Activated T-cell treated with anti-CD3 and anti-CD28 coated beads for 48 hours (primary cell): ENCODE measurements at places on chromosomes 3 and 15.
A peak's percentile ranks its signal among the peaks of the same experiment; 100 is the strongest.

GRCh38 chr3:123093696-123094095, 26.9 kb downstream of the PDIA5 start:
- DNase-seq, result no peak

GRCh38 chr15:60573936-60574335, 95.0 kb upstream of the ICE2 start:
- no peak for DNase-seq

DNA sequence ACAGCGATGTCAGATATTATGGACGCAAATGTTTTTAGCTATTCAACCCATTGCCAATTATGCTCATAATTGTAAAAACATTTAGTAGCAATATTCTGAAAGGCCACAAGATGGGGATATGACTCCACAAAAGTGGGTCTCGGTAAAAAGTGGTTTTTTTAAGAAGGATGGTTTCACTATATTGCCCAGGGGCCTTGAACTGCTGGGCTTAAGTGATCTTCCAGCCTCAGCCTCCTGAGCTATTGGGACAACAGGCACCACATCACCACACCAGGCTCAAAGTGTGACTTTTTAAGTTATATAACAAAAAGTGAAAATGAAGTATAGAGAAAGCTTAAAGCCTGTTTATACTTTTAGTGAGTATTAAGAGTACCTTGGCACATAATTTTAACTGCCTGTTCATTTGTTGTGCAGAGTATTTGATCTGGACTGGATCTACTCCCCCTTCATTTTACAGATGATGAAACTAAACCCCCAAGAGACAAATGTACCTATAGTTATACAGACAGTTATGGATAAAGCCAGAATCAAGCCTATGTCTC, 9.4 kb downstream of the NAA50 start:
- DNase-seq, result no peak

GRCh38 chr3:4581124-4581424, 87.9 kb downstream of the ITPR1 start:
- DNase-seq, result no peak

DNA sequence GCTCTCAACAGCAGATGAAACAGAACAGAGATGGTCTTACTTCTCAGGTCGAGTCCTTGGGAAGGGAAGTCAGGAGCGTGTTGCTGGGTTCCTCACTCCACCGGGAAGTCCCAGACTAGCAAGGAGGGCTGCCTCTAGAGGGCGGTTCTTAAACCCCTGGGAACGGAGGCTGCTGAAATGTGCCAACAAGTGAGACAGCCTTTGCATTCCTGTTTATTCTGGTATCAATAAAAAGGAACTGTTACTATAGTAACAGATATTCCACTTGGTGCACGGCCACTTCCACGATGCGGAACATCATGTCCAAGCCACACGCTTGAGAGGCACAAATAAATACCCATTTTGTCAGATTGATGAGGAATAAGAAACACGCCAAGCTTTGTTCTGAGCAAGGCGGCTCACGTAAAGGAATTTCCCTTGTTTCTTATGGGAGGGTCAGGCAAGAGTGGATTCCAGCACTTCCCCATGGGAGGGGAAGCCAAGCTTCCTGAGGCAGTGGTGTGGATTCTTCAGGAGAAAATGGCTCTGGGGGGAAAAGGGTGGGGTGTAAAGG, at the start of gene FAM107A:
TSS of gene FAM107A (minus strand) at position 123 of the 553 bp plus-strand sequence. CDS start 7,531 bp downstream, outside the sequence.
- no peak for DNase-seq

GRCh38 chr15:97929456-97930229, 30.9 kb upstream of the ARRDC4 start:
- no peak for DNase-seq

DNA sequence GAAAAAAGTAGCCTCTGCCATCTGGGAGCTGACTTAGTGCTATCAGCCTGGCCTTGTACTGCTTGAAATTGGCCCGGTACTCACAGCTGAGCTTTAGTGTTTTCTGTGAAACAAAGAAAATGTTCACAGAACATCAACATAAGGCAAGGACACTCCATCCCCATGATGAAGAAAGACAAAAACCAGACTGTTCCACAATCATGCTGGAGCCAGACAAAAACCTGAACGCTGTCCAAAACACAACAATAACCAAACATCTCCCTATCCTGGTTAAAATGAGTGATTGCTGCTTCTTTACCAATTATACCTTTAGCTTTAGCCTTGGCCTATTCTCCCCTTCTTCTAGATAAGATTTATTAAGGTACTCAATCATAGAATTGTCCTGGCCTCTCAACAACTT, 153.9 kb downstream of the CPNE4 start:
- DNase-seq, result no peak

DNA sequence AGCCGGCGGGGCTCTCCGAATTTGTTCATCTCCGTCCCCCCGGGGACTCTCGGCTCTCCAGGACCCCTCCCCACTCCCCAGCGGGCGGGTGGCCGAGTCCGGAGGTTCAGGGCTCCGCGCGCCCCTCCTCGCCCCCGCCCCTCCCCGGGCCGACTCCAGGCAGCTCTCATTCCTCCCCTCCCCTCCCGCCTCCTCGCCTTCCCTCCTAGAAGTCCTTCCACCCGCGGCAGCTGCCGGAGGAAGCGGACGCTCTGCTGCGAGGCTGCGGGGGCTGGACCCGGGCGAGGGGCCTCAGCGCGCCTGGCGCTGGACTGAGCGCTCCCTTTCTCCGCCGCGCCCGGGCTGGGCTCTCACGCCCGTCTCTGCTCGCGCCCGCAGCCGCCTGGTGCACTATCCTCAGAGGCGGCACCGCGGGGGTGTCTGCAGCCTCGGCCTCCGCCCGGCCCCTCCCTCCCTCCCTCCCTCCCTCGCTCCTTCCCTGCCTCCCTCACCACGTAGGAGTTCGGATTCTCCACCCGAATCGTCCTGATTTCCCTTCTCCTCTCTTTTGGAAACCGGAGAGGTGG, at the start of gene ROBO2:
TSS of gene ROBO2 (plus strand) at position 494 of the 566 bp plus-strand sequence. CDS start 687 bp downstream, outside the sequence.
- DNase-seq, result no peak

GRCh38 chr15:60079210-60079609, 75.1 kb downstream of the FOXB1 start:
- DNase-seq, result no peak

- DNase-seq, result no peak
These were observed 13.0 kb downstream of the THBS1 start for GRCh38 chr15:39593656-39594445.

GRCh38 chr15:36106640-36107335, 472.6 kb upstream of the CDIN1 start:
- no peak for DNase-seq

GRCh38 chr15:26891448-26892181, 24.8 kb downstream of the GABRA5 start:
- peak; percentile 48 for DNase-seq

- DNase-seq, result no peak
These were observed 28.8 kb downstream of the ATG7 start for GRCh38 chr3:11300970-11301369.

DNA sequence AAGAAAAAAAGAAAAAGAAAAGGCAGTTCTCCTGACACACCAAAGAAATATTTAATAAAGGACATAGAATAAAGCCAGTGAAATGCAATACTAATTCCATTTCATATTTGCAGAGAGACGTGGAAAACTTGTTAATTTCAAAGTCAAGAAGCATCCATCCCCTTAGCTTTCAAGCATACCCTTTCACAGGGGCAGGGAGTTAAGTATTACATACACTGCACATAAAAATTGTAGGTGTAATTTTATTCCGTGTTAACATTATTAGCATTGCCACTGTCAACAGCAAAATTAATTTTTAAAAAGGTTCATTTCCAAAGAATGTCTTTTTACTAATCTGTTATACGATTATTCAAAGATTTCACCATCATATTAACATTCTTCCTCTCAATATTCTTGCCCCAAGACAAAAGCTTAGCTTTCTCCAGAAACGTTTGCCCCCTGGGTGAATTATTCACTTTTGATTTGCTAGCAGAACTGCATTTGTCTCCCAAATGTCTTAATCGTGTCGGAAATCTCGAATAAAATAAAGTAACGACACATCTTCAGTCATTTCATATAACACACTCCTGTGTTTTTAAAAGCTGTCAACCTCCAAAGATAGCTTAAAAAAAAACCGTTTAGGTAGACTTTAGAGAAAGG, 517.9 kb downstream of the MECOM start:
- no peak for DNase-seq

DNA sequence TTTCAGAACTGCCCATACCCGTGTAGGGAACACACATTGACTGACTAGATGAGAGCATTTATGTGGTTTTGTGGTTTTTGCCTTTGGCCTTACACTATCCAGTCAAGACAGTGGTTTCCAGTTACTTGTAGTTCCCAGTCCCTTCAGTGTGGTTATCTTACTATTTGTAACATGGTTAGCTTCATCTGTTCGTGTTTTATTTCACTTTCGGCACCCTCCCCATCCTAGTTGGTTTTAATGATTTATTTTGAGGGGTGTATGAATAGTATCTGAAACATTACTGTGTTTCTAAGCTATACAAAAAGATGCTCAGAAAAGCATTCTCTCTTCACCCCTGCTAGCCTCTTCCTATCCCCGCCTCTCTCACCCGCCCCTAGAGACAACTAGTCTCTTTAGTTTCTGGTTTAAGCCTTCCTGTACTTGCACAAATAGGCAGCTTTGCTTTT, 14.1 kb downstream of the LYSMD4 start:
- DNase-seq, result no peak

DNA sequence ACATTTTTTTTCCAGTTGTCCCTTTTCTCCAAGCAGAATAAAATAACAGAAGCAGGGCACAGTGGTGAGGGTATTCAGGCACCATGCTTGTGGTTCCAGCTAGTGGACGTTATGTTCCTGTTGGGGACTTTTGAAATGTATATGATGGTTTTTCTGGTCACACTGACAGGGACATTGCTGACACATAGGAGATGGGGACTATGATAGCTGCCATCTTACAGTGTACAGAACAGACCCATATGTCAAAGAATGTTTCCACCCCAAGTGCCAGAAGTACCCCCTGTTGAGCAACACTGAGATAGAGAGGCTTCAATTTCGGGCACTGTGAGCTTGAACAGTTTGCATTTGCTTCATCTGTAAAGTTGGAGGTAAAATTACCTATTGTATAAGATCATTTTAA, 38.6 kb downstream of the MCTP2 start:
- DNase-seq, result no peak

- DNase-seq, result no peak
These were observed 452.1 kb upstream of the KCNMB2 start for GRCh38 chr3:178083906-178084866.

DNA sequence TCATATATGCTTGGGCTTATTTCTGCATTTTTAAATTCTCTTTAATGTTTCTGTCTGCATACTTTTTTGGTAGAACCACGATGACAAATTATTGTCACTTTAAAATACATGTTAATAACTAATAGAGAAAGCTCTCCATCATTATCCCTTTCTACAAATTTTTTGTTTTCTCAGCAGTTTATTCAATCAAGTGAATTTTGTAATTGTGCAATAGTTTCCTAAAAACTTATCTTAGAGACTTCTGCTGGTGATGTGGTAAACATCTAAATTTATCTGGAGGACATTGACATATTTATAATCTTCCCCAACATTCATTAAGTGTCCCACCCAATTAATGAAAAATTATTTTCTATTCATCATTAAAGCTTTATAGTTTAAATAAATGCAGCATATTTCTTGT, 215.3 kb downstream of the MEX3B start:
- no peak for DNase-seq

- no peak for DNase-seq
These were observed 458.2 kb upstream of the MDFIC2 start for GRCh38 chr3:70770650-70771049.

- DNase-seq, result peak; percentile 56
These were observed 68.0 kb downstream of the ATP2B2 start for GRCh38 chr3:10437272-10437994.

DNA sequence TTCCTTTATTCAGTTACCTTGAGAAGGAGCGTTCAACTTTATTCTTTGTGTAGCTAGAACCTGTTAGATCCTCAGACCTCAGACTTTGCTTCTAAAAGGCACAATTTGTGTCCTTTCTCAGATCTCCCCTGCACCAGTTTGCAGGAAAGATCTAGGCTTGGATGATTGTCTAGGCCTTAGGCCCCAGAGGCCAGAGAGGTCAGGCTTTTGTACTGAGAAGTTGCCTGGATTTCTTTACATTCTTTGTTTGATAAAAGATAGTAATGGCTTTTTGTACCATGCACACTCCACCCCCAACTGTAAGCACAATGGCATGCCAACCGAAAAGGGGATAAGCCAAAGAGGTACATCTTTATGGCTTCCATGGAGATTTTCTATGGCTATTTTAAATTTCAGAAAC, 719.6 kb upstream of the NR2F2 start:
- DNase-seq, result no peak

- DNase-seq, result no peak
These were observed 71.2 kb downstream of the RORA start for GRCh38 chr15:61157933-61158332.

DNA sequence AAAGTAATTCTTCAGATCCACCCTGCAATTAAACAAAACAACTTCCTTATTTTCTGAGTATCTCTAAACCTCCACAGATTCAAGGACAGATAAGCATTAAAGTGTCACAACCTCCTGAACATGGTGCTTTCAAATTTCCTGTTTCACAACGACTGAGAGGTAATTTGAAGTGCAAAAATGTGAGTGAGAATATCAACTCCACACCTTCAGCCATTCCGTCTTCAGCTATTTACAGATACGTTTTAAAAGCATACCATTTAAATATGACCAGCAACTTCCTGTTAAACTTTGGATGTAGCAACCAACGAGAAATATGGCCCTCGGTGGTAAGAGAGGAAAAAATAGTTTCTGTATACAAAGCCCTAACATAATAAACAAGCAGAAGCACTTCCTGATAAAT, 32.1 kb upstream of the PCSK6 start:
- no peak for DNase-seq

GRCh38 chr3:141275032-141275422, 43.4 kb downstream of the PXYLP1 start:
- no peak for DNase-seq

- DNase-seq, result no peak
These were observed 570 bp upstream of the NEDD4 start for GRCh38 chr15:55993804-55994560.

- peak; percentile 63 for DNase-seq
These were observed at the start of gene SQOR for GRCh38 chr15:45634432-45635190. SQOR (plus strand) TSS chr15:45635029; CDS start chr15:45658924, 23,895 bp downstream.
